ENCODE measurements at places on chromosomes 16 and 17.

DNA sequence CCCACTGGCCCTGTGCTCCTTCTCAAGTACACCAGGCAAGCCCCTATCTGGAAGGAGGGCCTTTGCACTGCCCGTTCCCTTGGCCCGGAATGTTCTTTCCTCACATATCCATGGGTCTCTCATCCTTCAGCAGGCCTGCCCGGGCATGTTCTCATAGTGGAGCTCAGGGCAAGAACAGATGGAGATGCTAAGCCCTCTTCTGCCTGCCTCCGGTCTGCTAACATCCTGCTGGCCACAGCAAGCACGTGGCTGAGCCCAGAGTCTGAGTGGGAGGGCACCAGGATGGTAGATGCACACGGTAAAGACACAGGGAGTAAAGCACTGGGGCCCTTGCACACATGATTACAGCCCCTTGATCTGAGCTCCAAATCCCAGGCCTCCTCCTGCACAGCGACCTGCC, 19.8 kb upstream of the ANKRD40CL start:
- no peak for DNase-seq

DNA sequence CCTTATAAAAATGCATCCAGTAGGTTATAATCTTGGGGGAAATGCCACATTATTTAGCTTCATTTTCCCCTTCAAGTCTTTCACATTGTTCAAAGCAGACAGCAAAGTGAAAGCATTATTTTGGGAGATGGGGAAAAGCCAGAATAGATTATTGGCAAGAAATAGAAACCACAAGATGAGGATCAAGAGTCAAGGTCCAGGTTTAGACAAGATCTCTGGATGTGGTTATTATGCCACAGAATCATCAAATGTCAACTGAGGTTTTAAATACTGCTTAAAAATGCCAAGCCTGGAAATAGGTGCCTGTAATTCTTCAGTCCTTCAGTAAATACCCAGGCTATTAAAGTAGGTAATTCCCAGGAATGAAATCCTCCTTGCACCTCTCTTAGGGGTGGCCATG, 65.1 kb upstream of the ALOX12 start:
- DNase-seq = no peak

GRCh38 chr17:70119983-70120382, 45.0 kb downstream of the KCNJ16 start:
- no peak for DNase-seq

- no peak for DNase-seq
Measured at GRCh38 chr16:75323198-75323597, 71.8 kb upstream of the BCAR1 start.

- DNase-seq = no peak
Measured at GRCh38 chr17:12627781-12628451, 37.8 kb upstream of the MYOCD start.

GRCh38 chr17:32958418-32958817, 30.5 kb downstream of the TMEM98 start:
- no peak for DNase-seq

DNA sequence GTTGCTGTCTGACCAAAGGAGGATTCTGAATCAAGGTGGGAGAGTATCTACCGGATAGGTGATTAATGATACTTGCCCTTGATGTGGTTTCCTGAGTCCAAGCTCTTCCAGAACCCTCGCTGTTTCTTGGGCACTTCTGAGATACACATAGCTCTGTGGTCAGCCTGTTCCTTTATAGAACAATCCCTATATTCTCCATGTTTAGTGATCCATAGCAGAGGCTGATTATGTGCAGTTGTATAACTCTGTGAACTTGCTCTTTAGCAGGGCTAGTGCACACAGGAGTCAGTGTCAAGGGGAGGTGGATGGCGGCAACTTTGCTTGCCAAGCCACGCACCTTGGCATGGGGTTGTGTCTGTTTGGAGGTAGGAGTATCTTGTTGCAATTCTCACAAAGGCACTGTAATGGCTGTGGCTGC, 36.1 kb downstream of the ARL4D start:
- DNase-seq = no peak

DNA sequence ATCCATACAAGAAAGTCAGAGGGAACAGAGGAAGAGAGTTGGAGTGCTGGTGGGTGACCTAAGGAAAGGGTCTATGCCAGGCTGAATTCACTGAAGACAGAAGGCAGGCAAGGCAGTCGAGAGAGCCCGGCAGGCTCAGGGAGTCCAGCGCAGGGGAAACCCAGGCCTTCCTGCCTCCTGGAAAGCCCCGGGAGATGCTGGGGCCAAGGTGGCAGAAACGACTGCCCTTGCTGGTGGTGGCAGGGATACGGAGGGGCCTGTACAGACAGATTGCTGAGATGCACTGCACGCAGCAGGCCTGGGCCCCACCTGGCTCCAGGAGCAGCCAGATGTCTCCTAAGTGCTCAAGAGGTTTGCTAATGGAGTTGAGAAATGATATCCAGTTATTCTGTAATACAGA, 59.8 kb downstream of the GTF3C1 start:
- no peak for DNase-seq

GRCh38 chr17:78048346-78049292, 79.9 kb downstream of the TMC6 start:
- no peak for DNase-seq

DNA sequence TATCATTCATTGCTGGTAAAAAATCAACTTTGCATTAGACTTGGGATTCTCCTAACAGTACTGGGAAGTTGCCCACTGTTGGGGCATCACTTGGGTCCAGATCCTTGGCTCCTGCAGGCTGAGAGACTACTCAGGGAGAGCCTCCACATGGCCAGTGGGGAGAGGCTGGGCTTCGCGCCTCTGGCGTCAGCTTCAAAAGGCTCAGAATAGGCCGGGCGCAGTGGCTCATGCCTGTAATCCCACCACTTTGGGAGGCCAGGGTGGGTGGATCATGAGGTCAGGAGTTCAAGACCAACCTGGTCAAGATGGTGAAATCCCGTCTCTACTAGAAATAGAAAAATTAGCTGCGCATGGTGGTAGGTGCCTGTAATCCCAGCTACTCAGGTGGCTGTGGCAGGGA, 3.4 kb upstream of the CSHL1 start:
- DNase-seq = no peak

DNA sequence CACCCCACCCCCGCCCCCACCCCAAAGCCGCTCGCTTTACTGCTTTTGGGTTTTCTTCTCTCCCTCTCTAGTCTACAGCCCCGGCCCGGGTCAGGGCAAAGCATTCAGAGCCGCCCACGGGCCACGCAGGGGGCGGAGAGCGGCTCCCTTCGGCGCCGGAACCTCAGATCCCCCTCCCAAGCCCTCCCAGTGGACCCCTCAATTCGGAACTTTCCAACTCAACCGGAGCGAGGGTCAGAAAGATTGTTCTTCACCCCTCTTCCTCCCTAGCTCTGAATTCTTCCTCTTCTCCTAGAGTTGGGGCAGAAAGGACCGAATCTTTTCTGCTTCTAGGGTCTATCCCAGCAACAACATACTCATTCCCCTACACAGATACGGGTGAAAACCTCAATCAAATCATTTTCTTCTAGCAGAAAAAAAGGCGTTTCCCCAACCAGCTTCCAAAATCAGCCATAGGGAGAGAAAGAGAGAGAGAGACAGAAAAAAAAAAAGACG, 1.0 kb downstream of the HOXB2 start:
- no peak for DNase-seq

GRCh38 chr17:9213303-9213640, 192.0 kb downstream of the NTN1 start:
- DNase-seq = no peak

DNA sequence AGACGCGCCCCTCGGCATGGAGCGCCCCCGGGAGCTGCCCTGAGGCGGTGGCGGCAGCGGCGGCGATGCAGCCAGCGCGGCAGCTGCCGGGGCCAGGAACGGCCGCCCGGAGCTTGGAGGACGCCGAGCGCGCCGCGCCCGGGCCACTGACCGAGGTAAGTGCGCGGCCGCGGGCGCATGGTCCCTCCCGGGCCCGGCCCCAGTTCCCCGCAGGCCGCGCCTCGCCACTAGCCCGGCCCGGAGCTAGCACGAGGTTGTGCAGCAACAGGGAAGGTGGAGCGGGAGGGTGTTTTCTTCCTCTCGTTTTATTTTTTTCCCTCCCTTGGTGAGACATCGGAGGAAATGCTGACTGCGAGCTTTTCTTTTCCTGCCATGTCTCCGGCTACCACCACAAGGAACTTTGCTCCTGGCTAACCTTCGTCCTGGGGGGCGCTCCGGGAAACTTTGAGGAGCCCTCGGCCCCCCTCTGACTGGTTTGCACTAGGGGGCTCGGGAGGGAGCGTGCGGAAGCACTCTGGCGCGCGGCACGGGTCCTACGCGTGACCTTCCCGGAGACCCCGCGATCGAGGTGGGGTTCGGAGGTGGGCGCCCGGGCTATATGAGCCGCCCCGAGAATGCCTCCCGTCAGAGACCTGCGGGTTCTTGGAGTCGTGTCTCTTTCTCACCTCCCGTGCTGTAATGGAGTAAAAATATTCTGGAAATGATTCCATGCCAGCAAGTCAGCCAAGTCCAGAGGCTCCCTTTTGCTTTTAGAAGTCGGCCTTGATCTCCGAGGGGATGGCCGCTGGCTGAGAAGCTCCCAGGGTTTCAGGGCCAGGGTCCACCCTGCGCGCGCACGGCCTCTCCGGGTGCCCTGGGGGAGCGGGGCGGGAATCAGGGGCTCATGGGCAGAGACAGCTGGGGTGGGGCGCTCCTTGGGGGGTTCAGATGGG, 868 bp downstream of the KCNJ12 start:
- no peak for DNase-seq

DNA sequence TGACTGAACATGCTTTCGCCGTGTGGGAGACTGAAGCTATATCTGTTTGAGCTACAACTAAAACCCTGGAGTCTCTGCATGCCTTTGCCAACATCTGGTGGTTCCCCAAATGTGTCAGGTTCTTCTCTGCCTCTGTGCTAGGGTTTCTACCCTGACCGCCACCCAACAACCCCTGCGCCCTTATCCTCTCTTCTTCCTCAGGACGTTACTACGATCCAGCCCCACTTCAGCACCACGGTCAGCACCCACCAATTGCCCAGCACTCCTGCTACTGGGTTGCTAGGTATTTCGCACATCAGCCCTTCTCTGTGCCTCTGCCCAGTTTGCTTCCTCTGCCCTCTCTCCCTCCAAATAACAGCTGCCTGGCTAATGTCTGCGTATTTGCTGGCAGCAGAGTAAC, 106.3 kb upstream of the HSBP1 start:
- no peak for DNase-seq

DNA sequence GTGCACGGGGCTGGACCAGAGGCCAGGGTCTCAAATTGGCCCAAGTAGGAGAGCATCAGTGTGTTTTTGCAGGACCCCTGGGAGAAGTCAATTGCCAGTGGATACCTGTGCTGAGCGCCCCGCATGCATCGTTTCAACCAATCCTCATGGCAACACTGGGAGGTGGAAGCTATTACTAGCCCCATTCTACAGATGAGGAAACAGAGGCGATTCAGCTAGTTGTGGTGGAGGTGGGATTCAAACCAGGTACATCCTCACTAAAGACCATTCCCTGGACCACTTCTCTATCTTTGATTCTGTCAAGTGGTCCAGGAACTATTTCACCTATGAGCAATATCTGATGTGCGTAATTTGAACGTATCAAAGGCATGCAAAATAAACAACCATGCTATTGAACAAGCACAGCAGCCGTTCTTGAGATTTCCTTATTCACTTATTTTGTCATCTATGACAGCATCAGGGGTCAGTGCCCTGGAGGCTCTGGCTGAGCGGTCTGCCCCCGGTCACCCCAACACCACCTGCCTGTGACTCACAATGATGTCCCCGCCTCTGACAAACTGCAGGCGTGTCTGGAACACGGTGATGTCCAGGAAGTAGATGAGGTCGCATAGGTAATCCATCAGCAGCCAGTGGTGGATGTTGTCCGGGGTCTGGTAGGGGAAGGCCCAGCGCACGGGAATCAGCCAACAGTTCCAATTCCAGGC, 54.0 kb downstream of the CNGB1 start:
- DNase-seq = no peak

DNA sequence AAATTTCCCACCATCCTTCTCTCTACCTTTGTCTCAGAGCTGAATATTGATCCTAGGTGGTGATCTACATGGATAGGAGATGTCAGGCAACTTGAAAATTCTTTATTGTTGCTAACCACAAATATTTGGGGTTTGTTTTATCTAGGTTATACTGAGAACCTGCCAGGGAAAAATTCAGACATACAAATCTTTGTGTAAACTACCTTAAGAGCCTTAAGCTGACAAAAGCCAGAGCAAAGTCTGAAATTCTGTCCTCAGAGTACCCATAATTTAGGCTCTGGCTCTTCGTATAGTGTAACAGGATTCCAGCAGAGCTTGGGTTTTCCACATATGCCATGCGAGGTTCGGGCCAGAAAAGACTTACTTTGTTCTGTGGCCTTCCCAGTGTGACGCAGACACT, 406.7 kb upstream of the MAF start:
- DNase-seq = no peak

- DNase-seq = no peak
Measured at GRCh38 chr16:28186752-28187151, 25.0 kb downstream of the XPO6 start.

DNA sequence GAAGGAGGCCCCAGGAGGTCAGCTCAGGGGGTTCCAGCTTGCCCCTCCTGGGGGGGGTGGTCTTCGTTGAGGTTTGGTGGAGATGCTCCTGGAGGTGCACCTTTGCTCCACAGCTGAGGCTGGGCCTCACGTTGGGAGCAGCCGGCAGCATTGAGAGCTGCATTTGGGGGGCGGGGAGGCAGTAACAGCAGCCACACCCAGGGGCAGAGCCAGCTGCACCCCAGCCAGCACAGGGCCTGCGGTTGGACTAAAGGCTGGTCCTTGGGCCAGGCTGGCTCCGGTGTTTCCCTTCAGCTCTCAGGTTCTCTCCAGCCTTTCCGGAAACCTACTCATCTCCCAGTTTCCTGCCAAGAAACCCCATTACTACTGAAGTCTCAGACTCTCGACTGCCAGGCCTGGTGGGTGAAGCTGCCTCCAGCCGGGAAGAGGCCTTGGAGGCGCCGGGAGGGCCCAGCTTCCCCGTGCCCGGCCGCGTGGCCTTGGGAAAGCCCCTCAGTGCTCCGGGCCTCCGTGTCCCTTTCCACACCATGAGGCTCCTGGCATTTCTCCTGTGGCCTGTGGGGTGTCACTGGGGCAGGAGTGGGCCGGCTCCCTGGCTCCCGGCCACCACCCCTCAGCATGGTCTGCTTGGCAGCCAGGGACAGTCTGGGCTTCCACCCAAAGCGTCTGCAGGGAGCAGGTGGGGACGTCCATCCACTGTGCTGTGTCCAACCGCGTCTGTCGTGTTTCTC, 14.0 kb upstream of the BAIAP2 start:
- DNase-seq = peak; percentile 61

GRCh38 chr17:71338396-71338795, 782.4 kb upstream of the SOX9 start:
- no peak for DNase-seq

DNA sequence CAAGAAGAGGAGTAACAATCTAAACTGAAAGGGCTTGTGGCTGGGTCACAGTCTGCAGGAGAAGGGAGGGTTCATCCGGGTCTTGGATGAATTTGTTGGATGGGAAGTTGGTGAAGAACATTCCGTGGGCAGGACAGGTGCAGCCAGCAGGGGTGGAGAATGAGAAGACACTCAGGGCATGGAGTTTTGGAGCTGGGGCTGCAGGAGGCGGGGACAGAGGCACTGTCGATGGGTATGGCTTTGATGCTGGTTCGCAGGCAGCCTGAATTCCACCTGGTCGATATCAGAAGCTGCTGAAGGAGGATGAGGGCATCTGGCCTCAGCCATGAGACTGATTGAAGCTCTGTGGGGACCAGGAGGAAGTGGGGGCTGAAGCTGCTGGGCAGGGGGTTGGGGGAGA, 36.1 kb upstream of the CBFA2T3 start:
- no peak for DNase-seq

- no peak for DNase-seq
Measured at GRCh38 chr16:87844809-87845208, 24.5 kb downstream of the SLC7A5 start.
